Activated CD4-positive, alpha-beta T cell treated with anti-CD3 and anti-CD28 coated beads, Interleukin-2, amount 50 U/mL, for 4 hours (primary cell): ENCODE measurements at places on chromosomes 13 and 19.

DNA sequence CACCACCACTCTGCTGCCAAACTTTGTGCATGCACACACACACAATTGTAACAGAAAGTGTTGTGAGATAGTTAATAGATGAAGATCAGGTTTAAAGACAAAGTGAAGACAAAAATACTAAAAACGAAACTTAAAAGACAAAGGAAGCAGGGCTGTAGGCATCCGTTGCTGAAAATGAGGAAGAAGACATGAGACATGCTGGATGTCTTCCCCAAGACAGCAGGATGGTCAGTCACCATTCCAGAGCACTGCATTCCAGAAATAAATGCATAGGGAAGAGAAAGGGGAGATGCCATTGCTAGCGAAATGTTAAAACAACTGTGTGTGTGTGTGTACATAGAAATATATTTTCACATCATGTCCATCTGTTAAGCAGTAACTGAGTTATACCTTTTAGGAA is 520.1 kb downstream of the SUCLA2 start:
- DNase-seq, result no peak

DNA sequence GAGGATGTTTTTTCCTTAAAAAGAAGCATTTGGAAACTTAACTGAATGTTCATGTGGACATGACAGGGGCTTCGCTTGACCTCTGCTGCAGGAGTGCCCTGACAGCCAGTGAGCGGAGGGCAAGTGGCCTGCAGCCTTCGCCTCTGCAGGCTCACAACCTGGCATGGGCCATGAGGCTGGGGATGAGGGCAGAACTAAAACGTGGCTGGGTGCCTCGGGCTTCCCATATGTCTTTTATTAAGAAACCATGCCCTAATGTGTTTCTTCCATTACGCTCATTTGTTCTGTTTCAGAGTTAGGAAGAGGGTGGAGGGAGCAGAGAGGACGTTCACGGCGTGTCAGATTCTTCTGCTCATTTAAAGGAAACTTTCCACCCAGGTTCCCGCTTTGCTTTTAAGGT is 2.9 kb downstream of the ARHGEF7 start:
- no peak for DNase-seq

DNA sequence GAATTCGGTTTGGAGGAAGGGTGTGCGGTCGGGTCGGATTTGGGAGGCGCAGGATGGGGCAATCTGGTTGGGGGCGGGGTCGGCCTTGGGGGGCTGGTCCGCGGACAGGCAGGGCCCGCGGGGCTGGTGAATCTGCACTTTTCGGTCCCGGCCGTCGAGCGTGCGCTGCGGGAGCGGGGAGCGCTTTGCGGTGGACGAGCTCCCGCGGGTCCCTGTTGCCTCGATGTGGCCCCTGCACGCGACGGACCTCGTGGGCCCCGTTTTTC is 11.9 kb downstream of the PEAK3 start:
- no peak for DNase-seq

GRCh38 chr13:24670174-24670573 is 10.0 kb upstream of the ATP12A start:
- DNase-seq, result no peak

- DNase-seq, result no peak
These were observed 7.6 kb downstream of the CALM3 start for GRCh38 chr19:46608581-46609345.

DNA sequence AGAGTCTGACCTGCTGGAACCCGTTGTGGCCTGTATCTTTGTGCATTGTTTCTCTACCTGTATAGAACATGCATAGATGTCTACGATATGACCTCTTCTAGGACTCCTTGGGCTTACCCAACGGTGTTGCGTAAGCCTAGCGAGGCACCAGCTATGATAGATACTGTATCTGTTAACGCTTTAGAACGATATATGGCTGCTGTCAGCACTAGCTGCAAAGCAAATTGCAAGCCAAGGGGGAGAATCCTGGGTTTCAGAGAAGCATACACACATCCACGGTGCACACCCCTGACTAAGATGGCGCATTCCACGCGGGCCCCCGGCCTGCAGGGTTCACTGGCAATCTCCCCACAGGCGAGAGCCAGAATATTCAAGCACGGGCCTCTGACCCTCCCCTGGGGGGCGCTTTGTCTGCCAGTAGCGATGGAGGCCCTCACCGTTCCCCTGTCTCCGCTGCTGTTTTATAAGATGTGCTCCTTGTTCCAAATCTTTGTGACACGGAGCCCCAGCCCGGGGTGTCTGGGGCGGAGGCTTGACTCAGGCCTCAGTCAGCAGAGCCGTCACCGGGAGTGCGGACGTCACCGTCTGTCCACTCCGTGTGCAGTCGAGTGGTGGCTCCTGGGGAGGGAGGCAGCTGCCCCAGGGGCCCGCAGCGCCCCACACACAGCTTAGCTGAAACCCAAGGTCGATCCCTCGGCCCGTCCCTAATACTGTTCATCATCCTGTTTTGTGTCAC is 12.9 kb upstream of the RPS15 start:
- DNase-seq, result no peak

DNA sequence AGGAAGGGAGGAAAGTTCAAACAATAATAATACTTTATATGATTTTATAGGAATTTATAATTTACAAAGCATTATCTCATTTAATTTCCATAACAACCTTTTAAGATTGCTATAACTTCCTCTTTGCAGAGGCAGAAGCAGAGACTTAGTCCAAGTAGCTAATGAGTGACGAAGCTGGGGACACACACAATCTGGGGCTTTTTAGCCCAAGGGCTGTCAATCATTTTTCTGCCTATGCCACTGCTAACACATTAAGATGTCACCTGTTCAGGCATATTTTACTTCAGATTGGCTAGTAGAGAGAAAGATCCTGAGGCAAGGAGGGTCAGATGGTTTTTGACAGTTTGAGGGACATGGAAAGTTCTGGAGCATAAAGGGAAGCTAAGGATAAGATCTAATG is 12.6 kb downstream of the SCEL start:
- DNase-seq, result no peak

DNA sequence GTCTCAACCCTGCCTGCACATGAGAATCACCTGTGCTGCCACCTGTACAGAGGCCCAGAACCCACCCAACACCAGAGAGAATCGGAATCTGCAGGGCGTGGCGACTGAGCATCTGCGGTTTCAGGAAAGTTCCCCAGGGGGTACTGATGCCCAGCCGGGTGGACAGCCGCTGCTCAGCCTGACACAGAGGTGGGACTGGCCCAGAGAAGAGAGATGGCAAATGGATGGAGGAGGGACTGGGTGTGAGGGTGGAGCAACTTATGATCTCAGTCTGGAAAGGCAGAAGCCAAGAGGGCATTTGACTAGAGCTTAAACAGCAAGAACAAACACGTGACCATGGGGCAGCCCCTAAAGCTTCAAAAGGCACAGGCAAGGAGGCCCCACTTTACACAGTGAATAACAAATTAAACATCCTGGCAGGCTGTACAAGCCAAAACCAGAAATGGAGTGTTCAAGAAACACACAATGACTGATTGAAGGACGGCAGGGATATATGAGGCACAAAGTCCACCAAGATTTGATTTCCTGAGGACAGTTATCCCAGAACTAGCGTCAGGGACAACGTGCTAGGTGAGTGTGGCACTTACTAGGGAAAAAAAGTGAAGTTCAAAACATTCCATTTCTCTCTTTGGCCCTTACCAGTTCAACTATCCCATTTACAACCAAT is 3.1 kb downstream of the RANBP3 start:
- no peak for DNase-seq
